SHP77 treated with DMSO at 0.1 percent for 48 hours (cell line): ENCODE measurements at places on chromosomes 2 and 18.

- no peak for DNase-seq
Measured at GRCh38 chr2:138430181-138430580, 71.4 kb upstream of the SPOPL start.

DNA sequence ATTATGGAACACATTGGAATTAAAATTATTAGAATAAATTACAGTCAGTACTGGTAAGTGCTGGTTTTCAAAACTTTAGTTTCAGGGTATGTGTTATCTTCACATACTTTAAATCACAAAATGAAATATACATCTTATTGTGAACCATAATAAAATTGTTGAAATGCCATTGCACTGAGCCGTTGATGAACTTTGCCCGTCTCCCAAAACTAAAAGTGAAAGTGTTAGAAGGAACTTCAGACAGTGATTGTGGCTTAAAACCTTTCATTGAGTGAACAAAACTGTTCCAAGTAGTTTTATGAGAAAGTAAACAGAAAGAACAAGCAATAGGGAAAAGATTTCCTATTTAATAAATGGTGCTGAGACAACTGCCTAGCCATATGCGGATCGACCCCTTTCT is 811.6 kb downstream of the PLCL1 start:
- no peak for DNase-seq

GRCh38 chr18:37565101-37565976 is at the start of gene CELF4:
CELF4 (minus strand) TSS chr18:37565798.
- peak; percentile 49 for DNase-seq

DNA sequence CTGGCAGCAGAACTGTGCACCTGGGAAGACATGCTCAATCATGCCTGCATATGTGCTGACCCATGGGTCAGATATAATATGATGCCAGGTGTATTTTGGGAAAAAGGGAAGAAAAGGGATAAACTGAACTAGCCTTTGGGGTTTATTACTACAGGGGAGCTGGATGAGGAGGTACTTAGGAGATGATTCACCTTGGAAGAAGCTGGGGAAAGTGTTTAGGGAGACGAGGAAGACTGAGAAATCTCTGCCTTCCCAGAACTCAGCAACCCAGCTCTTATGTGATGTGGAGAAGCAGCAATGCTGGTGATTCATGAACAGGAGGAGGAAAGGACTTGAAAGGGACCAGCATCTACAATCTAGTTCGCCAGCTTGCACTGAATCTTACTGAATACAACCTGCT is 110.2 kb downstream of the BARD1 start:
- no peak for DNase-seq

GRCh38 chr2:176107731-176108181 is 676 bp downstream of the HOXD11 start:
- no peak for DNase-seq

- DNase-seq: no peak
Measured at GRCh38 chr2:188151670-188152069, 140.0 kb upstream of the GULP1 start.

DNA sequence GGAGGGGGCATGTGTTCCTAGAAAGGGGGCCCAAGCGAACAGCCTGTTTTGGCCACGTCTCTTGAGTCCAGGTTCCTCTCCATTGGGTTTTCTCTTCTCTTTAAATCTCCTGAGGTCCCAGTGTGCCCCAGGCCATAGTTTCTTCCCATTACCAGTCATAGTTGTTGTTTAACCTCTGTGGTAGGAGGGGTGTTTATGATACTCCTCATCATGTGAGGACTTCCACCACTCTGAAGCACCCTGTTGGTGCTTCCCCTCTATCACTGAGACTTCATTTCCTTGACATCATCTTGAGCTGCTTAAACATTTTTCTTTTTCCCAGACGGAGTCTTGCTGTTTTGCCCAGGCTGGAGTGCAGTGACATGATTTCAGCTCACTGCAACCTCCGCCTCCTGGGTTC is 45.9 kb downstream of the WIPF1 start:
- DNase-seq: no peak

- DNase-seq: no peak
Measured at GRCh38 chr2:105323111-105323510, 6.4 kb downstream of the TGFBRAP1 start.

GRCh38 chr2:35933031-35933430 is 422.5 kb upstream of the CRIM1 start:
- DNase-seq: no peak

DNA sequence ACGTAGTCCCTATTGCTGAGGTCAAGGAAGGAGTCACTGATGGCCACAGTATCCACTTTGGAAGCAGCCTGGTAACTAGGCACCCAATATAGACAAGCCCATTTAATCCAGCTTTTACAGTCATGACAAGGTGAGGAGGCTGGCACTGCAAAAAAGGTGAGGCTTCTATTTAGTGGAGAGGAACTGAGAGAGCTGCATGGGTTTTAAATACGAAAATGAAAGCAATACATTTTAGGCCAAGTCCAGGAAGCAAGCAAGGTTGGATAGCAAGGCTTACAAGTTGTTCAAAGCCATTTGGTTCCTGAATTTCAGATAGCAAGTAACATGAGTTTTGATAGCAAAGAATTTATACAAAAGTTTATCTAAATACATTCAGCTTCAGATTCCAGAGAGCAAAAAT is 80.4 kb downstream of the SGPP2 start:
- no peak for DNase-seq

DNA sequence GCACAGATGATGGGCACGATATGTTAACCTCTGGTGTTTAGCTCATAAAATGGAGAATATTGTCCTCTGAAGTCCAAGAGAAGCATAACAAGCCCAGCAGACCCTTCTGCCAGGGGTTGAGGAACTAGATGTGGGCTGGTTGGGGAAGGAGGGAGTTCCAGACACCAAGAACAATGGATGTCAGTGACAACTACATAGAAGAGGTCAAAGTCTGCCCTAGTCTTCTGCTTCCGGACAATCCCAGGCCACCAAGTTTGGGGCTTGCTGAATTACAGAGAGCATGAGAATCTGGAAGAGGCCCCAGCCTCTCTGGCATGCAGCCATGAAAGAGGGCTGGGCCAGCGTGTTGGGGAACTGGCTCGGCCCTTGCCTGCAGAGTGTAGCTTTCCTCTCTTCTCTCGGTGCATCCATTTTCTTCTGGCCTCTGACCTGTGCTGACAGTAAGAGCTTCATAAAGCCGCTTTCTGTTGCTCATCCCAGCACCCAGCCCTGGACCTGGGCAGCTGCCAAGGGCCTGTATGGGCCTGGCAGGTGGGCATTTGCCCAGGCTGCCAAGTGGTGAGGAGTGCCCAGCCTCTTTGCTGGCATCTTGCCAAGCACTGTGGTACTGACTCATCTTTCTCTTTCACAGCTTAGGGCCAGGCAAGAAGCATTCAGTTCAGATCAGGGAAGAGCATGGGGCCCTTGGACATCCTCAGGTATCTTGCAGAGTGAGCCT is 14.6 kb upstream of the LAPTM4A start:
- DNase-seq: peak; percentile 80

DNA sequence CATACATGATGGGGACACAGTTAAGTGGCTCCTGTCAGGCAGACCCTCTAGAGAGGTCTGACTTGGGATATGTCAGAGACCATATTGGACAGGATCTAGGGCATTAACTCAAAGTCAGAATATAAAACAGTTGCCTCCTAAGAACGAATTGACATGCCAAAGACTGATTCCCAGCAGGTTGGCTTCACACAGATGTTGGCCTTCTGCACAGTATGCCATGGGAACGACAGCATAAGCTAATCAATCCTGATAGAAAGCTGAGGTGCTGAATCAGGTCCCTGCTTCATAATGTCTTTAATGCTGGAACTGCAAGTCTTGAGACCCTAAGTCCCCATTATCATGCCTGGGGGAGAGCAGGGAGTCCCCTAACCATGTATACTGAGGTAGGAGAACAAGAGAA is 165.1 kb downstream of the SRBD1 start:
- no peak for DNase-seq

DNA sequence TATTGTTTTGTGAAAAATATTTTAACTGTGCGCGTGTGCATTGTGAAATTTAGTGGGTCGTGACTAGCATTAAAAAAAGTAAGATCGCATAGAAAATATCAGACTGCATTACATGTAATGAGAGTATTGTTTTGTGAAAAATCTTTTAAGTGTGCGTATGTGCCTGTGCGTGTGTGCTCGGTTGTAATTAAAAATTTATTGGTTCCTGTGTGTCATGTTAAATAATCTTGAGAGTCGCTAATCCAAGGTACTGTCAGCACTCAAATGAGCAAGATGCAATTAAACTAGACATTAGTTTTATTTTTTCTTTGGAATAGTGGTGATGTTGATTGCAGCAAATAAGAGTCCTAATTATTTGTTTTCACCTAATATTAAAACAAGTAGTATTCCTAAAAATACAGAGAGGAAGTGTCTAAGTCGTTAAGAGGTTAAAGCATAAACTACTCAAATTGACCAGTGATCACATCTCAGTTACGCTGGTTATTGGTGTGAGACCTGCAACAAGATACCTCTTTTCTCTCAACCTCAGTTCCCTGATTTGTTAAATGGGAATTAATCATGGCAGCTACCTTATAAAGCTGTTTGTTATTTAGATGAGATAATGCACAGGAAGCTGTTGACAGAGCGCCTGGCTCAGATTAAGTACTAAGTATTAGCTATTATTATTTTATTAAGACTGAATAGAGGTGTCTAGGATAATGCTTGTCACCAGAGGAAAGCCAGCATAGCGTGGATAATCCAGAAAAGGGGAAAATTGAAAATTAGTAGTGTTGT is 1.9 kb downstream of the ZDBF2 start:
- no peak for DNase-seq

GRCh38 chr2:176507786-176508185 is 238.5 kb downstream of the MTX2 start:
- no peak for DNase-seq

DNA sequence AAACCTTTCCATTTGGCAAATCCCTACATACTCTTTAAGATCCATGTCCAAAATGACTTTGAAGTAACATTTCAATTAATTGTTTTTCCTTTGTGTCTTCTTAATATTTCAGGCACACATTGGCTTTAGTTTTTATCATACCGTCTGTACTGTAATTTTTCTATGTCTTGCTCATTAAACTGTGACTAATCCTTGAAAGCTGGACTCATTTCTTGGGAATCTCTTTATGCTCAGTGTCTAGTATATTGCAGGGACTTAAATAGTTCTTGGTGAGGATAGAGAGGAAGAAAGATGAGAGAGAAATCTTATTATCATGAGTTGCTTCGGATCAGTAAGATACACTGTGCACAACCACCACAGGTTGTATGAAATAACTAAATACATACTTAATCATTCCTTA is 448.3 kb upstream of the ST6GAL2 start:
- no peak for DNase-seq

DNA sequence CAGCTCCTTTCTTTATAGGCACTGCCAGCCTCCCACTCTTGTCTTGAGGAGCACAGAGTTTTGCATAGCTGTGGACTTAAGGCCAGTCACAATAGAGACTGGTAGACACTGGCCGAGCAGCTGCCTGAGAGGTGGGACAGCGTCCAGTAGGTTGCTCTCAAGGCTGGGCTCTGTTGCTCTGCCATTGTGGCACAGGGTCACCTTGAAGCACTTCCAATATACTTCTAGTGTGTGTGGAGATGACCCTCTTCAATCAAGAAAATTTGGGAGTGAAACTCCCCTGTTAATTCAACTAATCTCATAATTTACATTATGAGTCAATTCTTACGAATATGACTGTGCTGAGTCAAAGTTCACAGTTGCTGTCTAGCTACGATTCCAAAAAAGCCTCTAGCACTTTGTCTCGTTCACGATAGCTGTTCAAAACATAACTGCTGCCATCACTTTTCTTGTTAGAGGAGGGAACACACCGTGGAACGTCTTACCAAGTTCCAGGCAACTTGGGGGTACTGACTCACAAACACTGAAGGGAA is 636.2 kb downstream of the EPHA4 start:
- DNase-seq: no peak

DNA sequence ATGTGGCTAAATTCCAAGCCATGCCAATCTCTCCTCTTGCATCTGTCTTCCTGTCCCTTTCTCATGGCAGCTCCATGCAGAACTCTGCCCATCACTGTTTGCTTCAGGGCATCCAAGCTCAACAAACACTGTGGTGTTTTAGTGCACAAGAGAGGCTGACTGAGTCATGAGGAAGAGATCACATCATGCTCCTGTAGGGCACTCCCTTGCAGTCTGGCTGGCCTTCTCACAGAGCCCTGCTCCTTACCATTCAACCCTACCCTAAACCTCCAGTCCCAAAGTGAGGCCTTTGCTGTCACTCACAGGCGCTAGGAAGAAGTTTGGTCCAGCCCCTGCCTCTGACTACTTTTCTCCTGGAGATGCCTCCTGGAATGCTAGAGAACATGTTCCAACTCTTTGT is 194.0 kb downstream of the LRATD1 start:
- DNase-seq: no peak

GRCh38 chr2:233208382-233209116 is 42.9 kb upstream of the ATG16L1 start:
- DNase-seq: no peak

GRCh38 chr2:10167316-10167715 is 44.8 kb downstream of the RRM2 start:
- no peak for DNase-seq

GRCh38 chr2:75491129-75491753 is 69.5 kb downstream of the EVA1A start:
- no peak for DNase-seq
